T-helper 2 cell (primary cell): ENCODE measurements at places on chromosomes 4 and X.

DNA sequence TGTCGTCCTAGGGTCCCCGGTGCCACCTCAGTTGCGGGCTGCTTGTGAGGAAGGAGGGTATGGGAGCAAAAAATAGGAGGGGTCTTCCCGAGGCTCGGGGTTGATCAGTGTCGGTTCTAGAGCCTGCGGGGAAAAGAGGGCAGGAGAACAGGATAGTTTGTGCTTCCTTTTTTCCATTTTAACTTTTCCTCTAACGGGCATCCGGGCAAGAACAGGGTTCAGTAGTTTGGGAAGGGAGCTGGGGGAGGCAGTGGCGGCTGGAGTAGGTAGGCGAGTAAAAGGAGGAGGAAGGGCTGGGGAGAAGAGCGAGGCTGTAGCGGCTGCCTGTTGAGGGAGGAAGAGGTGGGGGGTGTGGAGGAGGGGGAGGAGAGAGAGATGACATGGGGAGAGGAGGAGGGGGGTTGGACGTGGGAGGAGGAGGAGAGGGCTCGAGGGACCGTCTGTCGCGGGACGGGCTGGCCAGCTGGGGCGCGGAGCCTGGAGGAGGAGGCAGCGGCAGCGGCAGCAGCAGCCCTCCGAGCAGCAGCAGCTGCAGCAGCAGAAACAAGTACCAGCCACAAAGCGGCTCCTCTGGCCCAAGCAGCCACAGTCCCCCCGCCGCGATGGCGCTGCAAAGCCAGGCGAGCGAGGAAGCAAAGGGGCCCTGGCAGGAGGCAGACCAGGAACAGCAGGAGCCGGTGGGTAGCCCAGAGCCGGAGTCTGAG is at the start of gene SLC16A2:
TSS of gene SLC16A2 (plus strand) at position 458 of the 704 bp plus-strand sequence. CDS start at position 603, 145 bp downstream.
- no peak for DNase-seq

DNA sequence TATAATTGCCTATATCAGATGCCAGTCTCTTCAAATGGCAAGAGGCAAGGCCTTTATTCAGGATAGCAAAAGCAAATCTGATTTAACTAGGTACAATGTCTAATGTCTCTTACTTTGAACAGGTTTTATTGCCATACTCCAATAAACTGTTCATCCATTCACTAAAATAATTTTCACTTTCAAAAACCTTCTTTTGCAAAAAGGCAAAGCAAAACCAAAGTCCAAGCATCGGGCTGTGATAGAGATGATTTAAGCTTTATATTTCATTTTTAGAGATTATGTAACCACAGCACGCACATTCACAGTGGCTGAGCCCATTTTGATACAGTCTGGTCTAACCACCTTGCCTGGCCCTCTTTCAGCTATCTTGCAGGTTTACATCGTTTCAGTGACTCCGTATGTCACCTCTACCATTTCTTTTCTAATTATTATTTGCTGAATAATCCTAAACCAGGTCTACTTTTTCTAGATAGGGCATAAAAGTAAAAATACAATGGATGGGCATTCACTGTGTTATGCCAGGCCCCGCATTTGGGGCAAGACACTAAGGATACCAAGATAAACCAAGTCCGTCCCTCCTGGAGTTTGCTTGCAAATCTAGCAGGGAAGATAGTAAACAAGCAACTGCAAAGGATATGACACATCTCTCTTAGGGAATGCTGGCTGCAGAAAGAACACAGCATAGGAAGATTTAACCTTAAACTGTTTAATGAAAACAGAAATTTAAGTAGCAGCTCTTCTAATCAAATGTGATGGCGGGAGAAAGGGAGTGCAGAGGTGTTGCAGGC is 1.8 kb downstream of the CASP3 start:
- no peak for DNase-seq

- no peak for DNase-seq
These were observed 55.6 kb downstream of the ADGRA3 start for GRCh38 chr4:22460266-22460665.

- no peak for DNase-seq
These were observed 104.0 kb downstream of the NEUROG2 start for GRCh38 chr4:112411781-112412550.

DNA sequence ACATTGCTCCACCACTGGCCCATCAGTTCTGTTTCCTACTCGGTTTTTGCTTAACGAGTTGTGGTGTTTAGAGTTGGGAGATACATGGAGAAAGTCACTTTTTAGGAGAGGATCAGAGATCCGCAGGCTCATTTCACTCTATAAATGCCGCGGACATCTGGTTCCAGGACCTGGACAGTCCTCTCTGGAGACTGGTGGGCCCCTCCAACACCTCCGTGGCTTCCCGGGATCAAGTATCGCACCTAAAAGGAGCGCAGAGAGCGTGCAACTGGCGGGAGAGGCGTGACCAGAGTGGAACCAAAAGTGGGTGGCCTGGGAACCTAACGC is 9.9 kb upstream of the CLTRN start:
- DNase-seq: no peak

DNA sequence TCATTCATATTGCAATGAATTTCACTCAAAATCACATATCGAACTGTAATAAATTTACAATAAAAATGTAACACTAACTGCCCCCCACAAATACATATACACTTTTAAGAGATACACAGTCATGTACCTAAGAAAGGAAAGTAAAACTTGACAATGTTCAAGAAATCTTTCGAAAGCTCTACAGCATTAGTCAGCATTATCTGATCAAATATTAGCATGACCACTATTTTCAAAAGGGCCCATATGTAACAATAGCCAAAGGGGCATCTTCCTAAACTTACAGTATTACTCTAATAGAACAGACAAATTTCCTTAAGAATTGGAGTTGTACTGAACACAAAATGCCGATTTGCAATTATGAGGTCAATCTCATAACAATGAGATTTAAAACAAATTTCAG is 51.8 kb downstream of the STX18 start:
- no peak for DNase-seq
